Activated T-helper 2 cell treated with anti-CD3 and anti-CD28 coated beads, Interferon-gamma antibody, Interleukin-2, Interleukin-4, amounts not matched to agents 10 μg/mL and 5 μg/mL and 100 μg/mL, durations not matched to agents 14 hours and 24 hours and 36 hours (primary cell): ENCODE measurements at places on chromosomes 1 and 21.

DNA sequence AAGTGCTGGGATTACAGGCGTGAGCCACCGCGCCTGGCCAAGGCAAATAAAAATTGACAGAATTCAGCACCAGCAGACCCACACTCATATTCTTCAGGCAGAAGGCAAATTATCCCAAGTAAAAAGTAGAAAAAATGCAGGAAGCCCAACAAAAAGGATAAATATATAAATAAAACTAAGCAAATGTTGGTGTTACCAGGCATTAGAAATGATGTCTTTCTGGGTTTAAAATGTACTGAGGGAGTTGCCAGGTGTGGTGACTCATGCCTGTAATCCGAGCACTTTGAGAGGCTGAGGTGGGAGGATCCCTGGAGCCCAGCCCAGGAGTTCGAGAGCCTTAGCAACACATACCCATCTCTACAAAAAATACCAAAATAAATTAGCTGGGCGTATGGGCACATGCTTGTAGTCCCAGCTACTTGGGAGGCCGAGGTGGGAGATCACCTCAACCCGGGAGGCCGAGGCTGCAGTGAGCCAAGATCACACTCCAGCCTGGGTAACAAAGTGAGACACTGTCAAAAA is 6.3 kb downstream of the INTS11 start:
- H3K36me3 ChIP-seq, result peaks cover 47% of the 10 kb centered on the region
- H3K4me1 ChIP-seq, result peaks cover 7% of the 10 kb centered on the region
- no peak overlapping the region for H3K4me3 ChIP-seq
- no peaks in the 10 kb centered on the region for H3K27me3 ChIP-seq

DNA sequence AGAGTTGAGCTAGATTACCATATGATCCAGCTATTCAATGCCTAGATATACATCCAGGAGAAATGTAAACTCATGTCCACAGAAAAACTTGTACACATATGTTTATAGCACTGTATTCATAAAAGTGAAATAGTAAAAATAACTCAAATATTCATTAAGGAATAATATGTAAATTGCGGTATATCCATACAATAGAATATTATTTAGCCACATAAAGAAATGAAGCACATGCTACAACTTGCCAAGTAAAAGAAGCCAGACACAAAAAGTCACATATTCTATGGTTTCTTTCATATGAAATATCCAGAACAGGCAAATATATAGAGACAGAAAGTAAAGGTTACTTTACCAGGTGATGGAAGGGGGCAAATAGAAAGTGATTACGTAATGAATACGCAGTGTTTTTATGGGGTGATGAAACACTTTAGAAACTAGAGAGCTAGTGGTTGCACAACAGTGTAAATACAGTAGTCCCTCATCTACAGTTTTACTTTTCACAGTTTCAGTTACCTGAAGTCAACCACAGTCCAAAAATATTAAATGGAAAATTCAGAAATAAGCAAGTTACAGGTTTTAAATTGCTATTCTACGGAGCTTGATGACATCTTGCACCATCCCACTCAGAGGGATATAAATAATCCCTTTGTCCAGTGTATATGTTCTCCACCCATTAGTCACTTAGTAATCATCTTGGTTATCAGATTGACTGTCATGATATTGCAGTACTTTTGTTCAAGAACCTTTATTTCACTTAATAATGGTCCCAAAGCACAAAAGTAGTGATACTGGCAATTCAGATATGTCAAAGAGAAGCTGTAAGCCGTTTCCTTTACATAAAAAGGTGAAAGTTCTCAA is 62.3 kb downstream of the ZNF644 start:
- peaks cover 56% of the 10 kb centered on the region for H3K36me3 ChIP-seq
- no peak for DNase-seq
- no peak overlapping the region for H3K4me3 ChIP-seq
- peaks cover 21% of the 10 kb centered on the region for H3K4me1 ChIP-seq

DNA sequence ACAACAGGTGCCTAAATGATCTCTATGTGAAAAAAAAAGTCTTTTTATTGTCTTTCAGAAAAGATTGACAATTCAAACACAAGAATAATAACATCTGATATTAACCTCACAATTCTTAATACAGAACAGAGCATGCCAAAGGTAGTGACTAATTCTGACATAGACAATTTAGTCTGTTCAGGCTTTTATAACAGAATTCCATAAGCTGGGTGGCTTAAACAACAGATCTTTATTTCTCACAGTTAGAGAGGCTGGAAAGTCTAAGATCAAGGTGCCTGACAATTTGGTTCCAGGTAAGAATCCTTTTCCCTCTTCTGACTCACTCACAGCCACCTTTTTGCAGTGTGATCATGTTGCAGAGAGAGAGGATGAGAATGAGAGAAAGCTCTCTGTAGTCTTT is 27.0 kb downstream of the DPYD start:
- DNase-seq, result no peak
- peaks cover 13% of the 10 kb centered on the region for H3K4me1 ChIP-seq
- no peak overlapping the region for H3K4me3 ChIP-seq
- H3K36me3 ChIP-seq, result peaks cover 17% of the 10 kb centered on the region
- H3K27me3 ChIP-seq, result no peaks in the 10 kb centered on the region
- no peak overlapping the region for H3K27ac ChIP-seq

DNA sequence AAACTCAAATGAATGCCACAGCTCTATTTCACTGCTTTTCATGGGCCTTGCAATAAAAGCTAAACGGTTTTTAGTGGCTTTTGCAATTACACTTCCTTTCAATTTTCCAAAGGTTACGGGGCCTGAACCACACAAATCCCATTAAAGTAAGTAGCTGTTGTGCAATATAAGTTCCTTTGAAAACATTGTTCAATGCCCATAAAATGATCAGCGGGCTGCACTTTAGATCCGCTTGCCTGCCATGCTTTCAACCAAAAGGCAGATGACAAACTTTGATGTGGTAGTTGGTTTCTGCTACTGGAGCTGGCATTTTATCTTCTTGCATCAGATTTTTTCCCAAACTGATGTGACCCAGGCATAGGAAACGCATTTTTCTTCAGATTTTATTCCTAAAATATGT is 50.2 kb downstream of the PRRX1 start:
- no peaks in the 10 kb centered on the region for H3K27me3 ChIP-seq
- no peak for DNase-seq
- H3K4me3 ChIP-seq, result no peak overlapping the region
- no peak overlapping the region for H3K27ac ChIP-seq
- H3K4me1 ChIP-seq, result no peaks in the 10 kb centered on the region
